ENCODE measurements at places on chromosomes 4 and X. TPM values are rescaled to one million over a fixed set of nuclear protein-coding genes. Genes with fewer than 3 reads are reported as not detected.

Gene AR
- total RNA-seq, result 8.3 TPM

Gene PPP4R3C
- total RNA-seq, result not detected

- no peak for DNase-seq
Observed at GRCh38 chr4:71141125-71141524, 147.7 kb downstream of the DCK start.

GRCh38 chrX:40552768-40553167 lies 28.0 kb upstream of the ATP6AP2 start:
- no peak for DNase-seq

DNA sequence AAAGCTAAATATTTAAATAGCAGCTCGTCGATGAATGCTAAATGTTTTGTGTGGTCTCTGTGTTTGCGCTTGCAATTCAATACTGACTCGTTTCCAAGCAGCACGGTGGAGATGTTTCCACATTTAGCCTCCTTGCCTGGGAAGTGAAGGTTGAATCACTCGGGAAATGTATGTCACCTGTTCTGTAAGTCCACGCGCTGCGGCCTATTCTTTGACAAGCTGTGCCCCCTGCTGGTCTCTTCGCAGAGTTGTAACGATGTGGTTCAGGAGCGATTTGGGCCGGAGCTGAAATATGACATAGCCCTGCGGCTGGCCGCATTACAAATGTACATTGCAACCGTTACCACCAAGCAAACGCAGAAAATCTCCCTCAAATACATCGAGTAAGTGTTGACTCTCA lies 89.6 kb upstream of the PRPS2 start:
- peak; percentile 24 for DNase-seq

DNA sequence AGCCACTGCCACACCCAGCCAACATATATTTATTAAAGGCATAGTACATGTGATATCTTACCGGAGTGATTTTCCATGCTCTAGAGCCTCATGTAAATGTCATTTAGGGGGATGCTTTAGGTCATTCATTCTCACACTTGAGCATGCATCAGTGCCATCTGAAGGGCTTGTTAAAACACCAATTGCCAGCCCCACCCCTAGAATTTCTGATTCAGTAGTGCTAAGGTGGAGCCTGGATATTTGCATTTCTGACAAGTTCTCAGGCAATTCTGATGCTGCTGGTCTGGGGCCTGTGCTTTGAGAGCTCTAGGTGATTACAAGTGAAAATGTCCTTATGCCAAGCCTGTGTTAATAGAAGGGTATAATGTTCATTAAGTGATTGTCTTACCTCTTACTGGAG lies 107.7 kb downstream of the PHEX start:
- DNase-seq, result no peak

DNA sequence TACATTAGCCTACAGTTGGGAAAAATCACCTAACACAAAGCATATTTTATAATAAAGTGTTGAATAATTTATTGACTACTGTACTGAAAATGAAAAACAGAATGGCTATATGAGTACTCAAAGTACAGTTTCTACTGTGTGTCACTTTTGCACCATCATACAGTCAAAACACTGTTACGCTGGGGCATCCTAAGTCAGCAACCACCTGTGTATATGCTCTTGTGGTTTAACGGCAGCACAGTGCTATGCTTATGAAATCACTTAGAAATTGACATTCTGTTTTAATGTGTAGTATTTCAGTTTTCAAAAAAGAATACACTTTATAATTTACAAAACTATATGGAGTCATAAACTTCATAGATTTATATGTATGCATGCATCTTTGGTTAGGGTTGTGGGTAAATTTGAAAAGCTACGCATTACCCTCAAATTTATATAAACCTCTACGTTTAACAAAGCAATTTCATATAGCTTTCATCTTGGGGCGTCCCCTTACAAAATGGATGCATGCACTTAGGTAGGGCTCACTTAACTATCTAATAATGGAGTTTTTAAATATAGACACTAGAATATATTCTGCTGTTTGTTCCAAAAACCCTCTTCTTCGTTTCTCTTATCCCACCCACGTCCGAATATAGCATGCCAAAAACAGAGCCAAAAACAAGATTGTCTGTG lies 690 bp upstream of the NEIL3 start:
- no peak for DNase-seq

DNA sequence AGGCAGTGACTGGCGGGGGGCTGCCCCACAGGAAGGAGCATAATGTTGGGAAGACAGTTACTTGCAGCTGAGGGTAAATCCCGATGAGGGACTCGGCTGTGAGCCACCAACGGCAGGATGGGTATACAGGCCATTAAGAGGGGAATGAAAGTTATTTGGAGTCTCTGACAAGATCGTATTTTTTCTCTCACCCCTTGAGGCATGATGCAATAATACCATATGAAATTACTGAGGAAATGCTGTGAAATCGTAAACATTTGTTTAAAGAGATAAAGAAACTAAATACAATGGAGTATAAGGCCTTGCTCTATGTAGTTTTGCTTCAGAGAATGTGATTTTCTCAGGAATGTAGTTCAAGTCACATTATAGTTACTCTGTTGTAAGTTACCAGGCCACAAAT lies 12.7 kb downstream of the IL1RAPL1 start:
- DNase-seq, result no peak

Gene GAGE12E
- total RNA-seq, result not detected

DNA sequence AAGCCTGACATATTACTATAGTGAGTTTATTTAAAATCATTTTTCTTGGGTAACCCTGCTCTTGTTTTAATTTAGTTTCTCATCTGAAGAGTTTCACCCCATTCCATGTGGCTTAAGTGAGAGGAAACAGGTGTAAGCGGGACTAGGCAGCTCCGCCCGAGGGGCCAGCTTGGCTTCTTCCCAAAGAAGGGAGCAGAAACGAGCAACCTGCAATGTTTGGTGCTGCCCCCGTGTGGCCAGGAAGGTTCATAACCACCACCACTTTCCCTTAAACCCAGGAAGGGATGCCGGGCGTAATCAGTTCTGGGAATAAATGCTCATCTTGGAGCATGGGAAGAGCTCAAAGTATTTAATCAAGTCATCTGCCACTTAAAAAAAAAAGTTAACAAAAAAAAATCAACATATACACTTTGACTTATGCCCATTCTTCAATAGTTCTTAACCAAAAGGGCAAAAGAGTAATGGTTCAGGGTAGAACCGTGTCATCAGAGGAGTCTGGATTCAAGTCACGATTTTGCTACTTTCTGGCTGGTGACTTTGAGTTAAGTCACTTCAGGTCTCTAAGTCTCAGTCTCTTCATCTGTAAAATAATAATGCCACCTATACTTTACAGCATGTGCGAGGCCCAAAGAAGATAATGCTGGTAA lies 147.9 kb downstream of the NSUN7 start:
- peak; percentile 34 for DNase-seq

Gene KLF8
- 6.8 TPM for total RNA-seq

GRCh38 chr4:175386776-175387507 lies 425.1 kb downstream of the GPM6A start:
- DNase-seq, result no peak

Gene DSPP
- not detected for total RNA-seq

Gene HSFX2
- not detected for total RNA-seq

DNA sequence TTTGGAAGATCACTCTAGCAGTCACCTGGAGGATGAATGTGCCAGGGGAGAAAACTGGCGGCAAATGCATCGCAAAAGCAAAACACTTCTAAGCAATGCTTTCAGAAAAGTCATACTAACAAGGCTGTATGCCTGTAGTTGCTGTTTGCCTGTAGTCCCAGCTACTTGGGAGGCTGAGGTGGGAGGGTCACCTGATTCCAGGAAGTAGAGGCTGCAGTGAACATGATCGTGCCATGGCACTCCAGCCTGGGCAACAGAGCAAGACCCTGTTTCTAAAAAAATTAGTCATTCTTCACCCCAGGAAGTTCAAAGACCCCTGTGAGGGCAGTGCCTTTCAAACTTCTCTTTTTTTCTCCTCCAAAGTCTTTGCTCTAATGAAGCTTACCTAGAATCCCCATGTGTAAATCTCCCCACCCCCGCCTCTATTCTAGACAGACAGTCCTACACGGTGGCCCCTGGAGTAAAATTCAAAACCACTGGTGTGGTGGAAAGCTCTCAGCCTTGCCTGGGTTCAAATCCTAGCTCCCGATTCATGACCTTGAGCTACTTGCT lies 5.5 kb downstream of the SOWAHD start:
- DNase-seq, result no peak

DNA sequence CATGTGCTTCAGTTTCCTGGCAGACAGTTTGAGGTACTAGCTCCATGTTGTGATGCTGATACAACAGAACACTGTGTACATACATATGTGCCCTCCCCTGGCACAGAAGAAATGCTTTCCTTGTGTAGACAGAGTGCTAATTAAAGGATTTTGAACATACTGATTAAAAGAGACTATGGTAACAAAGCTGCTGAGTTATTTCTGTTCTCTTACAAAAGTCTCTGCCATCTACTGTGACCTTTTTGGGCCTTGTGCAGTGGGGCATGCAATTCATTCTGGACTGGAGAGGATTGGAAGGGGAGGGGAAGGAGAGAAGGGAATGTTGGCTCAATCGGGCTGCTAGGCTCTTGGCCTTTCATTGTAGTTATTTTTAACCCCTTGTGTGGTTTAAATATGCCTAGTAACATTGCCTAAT lies 6.0 kb downstream of the PDLIM5 start:
- DNase-seq, result no peak

Gene MAMLD1
- 6.6 TPM for total RNA-seq

DNA sequence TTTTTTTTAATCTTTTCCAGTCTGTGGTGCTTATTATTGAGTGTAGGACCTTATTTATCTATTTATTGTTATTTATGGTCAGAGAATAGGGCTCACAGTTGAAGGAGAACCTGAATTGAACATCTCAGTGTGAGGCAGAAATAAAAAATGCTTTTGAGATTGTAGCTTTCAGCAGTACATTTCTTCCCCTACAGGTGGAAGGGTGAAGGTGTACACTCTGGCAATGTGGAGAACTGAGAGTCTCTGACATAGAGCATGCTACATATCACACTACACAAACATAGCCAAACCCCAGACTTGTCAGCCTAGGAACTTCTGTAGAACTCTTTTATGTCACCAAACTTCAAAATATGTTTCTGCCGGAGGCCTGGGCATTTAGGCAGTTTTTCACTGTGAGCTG lies 140.2 kb downstream of the STIM2 start:
- DNase-seq, result no peak

DNA sequence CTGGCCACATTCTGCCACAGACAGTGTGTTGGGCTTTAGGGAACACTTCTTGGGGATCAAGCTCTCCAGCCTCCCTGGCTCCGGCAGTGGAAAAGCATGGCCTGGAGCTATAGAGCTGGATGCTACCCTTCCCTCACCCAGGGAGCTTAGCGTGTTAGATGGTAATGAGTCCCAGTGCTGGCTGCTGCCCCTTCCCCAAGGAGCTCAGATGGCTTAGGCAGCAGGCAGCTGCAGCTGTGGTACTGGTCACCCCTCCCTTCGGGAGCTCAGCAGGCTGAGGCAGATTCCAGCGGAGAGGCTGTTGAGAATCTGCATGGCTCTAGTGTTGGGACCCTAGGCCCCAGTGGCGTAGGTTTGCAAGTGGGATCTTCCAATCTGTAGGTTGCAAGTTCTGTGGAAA lies 19.5 kb downstream of the TMEM144 start:
- DNase-seq, result no peak

- no peak for DNase-seq
Observed at GRCh38 chr4:38670109-38670901, 6.3 kb downstream of the KLF3 start.

GRCh38 chrX:2523911-2524310 lies 23.1 kb upstream of the DHRSX start:
- no peak for DNase-seq

- peak; percentile 4 for DNase-seq
Observed at GRCh38 chr4:21819086-21819485, 129.5 kb downstream of the KCNIP4 start.
